Type B pancreatic cell (in vitro differentiated cells): ENCODE measurements at places on chromosomes 7 and 10. TPM values are rescaled to one million over a fixed set of nuclear protein-coding genes. Genes with fewer than 3 reads are reported as not detected.

Gene PLXDC2
- total RNA-seq: 79.2 and 83.4 TPM in 2 replicates

Gene STOX1
- total RNA-seq: 2.8 and 4.0 TPM in 2 replicates

Gene NACAD
- 7.3 and 12.5 TPM in 2 replicates for total RNA-seq

Gene CRTAC1
- total RNA-seq: 3.6 and 5.3 TPM in 2 replicates

GRCh38 chr10:87092861-87093631, 1.6 kb downstream of the GLUD1 start:
- no peak for DNase-seq

GRCh38 chr7:82109288-82109687, 334.3 kb downstream of the CACNA2D1 start:
- DNase-seq: no peak

DNA sequence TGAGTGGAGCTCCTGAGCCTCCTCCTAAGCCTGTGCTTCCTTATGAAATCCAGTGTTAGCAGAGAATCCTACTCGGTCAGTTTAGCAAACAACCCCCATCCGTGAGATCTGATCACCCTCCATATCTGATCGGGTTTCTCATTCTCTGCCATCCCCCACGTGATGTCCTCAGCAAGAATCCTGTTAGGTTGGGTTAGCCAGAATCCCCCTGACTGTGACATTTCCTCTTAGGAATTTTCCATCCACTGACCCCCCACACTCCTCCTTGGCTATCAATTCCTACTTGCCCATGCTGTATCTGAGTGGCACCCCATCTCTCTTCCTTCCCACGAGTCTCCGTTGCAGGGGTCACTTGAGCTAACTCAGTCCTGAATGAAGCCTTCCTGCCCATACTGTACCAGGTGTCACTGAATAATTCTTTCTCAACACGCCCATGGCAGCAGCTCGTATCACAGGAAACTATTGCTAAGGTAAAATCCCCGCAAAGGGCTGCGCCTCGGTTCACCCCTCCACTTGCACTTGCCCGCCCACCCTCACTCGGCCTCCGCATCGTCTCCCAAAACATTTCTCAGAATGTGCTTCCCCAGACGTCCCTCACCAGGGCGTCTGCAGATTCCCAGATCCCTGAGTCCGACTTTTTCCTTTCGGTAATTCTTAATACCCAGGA, 44.1 kb downstream of the MYOF start:
- DNase-seq: no peak

- DNase-seq: no peak
These were observed 7.0 kb upstream of the ACHE start for GRCh38 chr7:100902638-100903037.

GRCh38 chr7:13894954-13895353, 94.5 kb downstream of the ETV1 start:
- DNase-seq: no peak

- no peak for DNase-seq
These were observed 680 bp downstream of the C7orf57 start for GRCh38 chr7:48035967-48036478.

- DNase-seq: no peak
These were observed 144.2 kb downstream of the CTTNBP2 start for GRCh38 chr7:117728890-117729624.

- DNase-seq: no peak
These were observed 186.4 kb downstream of the POLR1F start for GRCh38 chr7:19522486-19522885.

DNA sequence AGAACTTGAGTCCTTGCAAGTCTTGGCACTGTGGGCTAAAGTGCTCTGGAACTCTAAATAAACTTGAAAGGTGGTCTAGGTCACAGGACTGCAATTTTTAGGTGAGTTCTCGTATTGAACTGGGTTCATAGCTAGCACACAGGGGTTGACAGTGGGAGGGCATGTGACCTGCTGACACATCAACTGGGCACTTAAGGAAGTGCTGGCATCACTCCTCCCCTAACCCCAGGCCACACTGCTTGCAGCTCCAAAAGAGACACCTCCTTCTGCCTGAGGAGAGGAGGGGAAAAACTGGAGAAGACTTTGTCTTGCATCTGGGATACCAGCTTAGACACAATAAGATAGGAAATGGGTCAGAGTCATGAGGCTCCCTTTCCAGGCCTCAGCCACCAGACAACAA, 38.0 kb upstream of the AASS start:
- no peak for DNase-seq

- DNase-seq: no peak
These were observed 90.6 kb downstream of the ARHGAP12 start for GRCh38 chr10:31838065-31838464.

- DNase-seq: no peak
These were observed 33.5 kb downstream of the TRIM24 start for GRCh38 chr7:138493535-138493934.

DNA sequence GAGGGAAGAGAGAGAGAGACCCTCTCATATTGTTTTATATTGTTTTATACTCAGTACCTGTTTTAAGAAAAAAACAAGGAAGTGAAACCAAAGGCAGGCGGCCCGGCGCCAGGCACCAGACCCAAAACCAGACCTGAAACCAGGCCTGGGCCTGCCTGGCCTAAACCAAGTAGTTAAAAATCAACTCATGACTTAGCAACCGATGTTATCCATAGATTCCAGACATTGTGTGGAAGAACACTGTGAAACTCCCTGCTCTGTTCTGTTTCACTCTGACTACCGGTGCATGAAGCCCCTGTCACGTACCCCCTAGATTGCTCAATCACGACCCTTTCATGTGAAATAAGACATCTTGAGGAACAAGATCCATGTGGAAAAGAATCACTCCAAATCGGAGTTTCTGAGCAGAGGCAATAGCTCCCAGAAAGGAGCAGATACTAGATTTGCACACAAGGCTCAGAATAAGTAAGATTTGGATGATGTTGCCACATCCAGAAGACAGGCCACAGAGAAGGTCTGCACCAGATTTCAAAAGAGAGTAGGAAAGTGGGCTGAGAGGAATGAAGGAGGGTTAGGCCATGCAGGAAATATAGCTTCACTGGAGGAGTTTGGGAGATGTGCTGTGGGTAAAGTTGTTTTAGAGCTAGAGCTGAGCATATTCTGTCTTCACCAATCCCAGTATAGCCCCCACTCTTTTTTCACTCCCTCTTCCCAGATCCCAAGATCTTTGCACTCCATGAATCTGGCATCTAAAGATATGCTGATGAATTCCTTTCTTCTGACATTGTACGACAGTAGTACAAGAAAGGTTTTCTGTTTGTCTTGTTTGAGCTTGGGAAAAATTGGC, 8.8 kb upstream of the ZNF248 start:
- DNase-seq: no peak
